ENCODE measurements at places on chromosomes 2 and 18.

DNA sequence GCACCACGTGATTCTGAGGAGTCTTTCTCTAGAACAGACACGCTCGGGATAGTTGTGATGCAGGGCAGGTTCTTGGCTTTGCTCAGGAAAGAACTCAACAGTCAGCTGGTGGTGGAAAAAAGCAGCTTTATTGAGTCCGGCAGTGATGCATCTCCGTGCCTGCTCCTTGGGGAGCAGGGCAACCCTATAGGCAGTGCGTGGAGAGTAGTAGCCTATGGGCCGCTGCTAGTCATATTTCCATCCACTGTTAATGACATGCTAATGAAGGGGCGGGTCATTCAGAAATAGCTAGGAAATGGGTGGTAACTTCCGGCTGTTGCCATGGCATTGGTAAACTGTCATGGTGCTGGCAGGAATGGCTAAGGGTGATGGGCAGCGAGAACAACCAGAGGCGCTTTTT is 11.6 kb upstream of the ACKR3 start:
- DNase-seq, result no peak

- no peak for DNase-seq
These were observed 333.2 kb upstream of the UBE2E3 start for GRCh38 chr2:180647221-180647620.

DNA sequence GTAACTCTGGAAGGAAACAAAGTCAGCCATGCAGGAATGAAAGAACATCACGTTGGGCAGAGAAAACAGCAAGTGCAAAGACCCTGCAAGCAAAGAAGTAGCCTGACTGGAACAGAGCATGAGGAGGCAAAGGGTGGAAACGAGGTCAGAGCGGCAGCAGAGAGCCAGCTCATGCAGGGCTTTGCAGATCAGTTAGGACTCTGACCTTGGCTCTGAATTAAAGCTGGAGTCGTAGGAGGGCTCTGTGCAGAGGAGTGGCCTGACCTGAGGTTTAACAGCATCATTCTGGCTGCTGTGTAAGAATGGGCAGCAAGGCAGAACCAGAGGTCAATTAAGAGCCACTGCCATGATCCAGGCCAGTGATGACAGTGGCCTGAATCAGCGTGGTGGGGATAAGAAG is 220.7 kb downstream of the PRKCE start:
- no peak for DNase-seq

GRCh38 chr2:6692056-6692455 is 173.7 kb downstream of the CMPK2 start:
- no peak for DNase-seq

GRCh38 chr2:191691898-191692297 is 14.0 kb downstream of the NABP1 start:
- no peak for DNase-seq

DNA sequence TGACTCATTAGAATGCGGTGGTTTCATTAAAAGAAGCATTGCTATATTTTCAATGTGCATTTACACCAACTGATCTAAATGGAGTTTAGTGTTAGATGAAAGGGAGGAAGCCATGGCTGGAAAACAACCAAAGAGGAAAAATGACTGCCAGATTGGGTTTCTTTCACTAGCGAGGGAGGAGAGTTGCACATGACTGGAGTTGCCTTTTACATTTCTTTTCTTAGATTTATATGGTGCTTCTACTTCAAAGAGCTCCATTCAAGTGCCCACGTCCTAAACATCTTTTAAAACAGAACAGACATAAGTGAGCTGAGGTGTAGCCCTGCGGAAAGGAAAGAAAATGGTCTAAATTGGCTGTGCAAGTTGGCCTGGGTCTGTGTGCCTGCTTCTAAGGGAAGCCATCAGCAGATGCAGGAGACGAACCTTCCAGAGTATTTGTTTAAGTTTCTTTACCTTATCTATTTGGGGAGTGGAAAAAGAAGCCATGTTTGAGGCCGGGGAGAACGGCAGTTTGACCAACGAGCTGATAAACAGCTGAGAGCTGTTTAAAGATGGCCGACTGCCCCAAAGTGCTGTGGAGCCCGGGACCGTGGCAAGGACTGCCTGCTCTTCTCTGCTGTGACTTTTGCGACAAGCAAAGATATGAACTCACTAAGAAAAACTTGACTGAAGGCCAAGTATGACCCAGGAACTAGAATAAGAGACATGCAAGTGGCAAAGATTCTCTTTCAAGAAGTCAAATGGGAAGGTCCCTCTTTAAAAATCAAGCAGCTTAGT is 327.0 kb downstream of the ZNF516 start:
- DNase-seq, result no peak

DNA sequence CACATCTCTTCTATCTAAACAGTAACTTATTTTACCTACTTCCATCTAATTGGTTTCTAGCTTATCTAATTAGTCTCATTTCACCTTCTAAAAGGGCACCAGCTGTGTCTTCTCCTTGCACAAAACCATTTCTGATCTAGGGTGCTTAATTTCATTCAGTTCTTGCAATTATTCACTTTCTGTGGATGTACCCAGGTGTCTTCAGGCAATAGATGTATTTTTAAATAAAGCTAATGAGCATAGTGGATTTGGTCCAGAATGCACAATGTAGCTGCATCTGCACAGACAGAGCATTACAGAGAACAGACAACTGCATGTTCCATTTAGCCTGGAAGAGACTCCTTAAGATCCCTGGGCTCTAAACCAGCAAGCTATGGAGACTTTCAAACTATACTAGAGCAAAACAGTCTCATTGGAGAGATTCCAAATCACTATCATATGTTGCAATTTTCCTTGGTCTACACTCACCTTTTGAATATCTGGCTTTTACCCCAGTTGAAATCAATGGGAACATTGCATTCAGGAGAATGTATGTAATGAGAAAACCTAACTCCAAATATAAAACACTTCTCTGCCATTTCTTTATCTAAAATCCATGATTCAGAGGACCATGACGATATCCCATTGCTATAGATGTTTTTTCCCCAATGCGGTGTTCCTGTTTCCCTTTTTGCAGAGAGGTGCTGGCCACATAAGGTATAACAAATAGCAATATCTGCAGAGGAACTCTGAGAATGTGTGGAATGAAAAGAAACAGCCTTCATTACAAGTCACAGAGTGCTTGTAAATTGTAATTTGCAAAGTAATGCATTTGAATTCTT is 3.5 kb upstream of the RFX8 start:
- DNase-seq, result no peak

- no peak for DNase-seq
These were observed 33.6 kb upstream of the ACAA2 start for GRCh38 chr18:49846718-49847470.

- DNase-seq, result no peak
These were observed 94.5 kb upstream of the TMEM178A start for GRCh38 chr2:39571111-39571731.

- no peak for DNase-seq
These were observed 338.4 kb upstream of the SLC39A10 start for GRCh38 chr2:195318440-195319111.

- DNase-seq, result no peak
These were observed 435 bp downstream of the IFT172 start for GRCh38 chr2:27489118-27489497.

- DNase-seq, result no peak
These were observed 33.2 kb downstream of the SLC38A11 start for GRCh38 chr2:164922134-164922533.

DNA sequence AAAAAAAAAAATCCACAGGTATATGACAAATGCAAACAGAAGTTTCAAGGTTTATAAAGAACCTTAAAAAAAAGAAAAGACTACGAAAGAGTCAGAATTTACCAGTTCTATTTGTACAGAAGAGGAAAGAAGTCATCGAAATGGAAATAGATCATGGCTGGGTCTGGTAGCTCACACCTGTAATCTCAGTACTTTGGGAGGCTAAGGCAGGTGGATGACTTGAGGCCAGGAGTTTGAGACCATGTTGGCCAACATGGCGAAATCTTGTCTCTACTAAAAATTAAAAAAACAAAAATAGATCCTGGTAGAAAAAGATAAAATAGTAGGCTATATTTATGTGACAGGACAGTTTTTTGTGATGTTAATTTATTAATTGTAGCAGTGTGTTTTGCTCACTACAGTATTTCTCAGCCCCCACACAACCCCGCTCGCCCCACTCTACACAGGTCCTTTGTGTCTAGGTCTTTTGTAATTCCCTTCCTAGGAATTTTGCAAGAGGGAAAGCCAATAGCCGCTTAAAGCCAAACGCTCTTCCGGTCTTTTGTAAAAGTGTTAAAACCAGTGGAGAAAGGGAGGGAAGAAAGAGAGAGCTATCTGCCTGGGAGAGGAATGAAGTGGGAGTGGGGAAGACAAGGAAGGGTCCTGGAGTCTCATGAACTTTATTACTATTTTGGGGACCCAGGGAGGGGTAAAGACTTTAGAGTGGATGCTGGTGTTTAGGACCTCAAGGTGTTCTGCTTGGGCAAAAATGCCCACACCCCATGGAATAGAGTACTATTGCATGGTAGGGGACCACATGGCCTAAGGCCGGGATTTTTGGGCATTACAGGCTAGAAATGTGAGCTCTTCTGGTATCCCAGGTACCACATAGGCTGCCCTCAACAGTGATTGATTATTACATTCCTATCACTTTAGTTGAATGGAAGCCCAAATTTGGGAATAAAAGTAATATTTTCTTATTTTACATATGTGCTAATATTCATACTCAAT is 59.4 kb upstream of the XPO1 start:
- no peak for DNase-seq

DNA sequence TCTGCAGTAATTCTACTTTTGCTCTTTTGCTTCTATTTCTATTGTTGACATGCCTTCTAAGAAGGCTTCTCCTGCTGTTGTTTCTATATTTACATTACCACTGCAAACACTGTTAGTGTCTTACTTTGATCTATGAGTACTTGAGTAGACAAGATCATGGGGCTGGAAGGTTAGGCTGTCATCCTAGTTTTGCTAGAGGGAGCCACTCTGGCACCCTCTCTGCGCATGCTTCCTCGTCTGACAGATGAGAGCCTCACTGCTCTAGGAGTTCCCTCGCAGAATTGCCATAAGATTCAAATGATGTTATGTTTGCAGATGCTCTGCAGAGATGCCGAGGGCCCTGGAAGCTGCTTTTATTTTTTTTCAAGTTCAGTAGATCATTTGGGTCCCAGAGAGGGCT is 185.6 kb downstream of the RNF144A start:
- DNase-seq, result no peak

DNA sequence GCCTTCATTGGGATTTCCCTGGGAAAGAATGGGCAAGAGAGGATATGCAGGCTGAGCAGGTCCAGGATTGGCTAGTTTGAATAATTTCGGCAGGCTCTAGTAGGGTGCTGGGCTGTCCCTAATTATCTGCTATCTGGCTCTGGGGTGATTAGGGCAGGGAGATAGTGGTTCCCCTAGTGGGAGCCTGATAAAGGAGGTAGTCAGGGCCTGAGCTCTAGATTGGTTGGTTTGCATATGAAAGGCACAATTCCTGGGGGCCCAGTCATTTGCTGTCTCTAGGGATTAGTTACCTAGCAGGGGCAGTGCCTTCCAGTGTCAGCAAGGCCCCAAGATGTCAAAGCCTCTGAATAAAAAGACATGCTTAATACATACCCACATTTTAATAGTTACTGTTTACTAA is 690.1 kb upstream of the KLHL29 start:
- no peak for DNase-seq

DNA sequence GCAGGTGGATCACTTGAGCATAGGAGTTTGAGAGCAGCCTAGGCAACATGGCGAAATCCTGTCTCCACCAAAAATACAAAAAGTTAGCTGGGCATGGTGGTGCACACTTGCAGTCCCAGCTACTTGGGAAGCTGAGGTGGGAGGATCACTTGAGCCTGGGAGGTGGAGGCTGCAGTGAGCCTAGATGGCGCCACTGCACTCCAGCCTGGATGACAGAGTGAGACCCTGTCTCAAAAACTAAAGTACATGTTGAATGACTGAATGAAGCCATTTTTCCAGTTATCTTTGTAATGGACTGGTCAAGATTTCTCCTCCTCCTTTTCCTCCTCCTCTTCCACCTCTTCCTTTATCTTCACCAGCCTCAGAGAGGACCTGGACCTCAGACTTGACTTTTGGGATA is 272.0 kb downstream of the SMAD2 start:
- no peak for DNase-seq

GRCh38 chr2:40658941-40659340 is 207.1 kb upstream of the SLC8A1 start:
- no peak for DNase-seq

GRCh38 chr2:160213511-160213910 is 13.4 kb upstream of the ITGB6 start:
- no peak for DNase-seq

GRCh38 chr2:45176390-45176789 is 167.1 kb upstream of the SIX2 start:
- no peak for DNase-seq

DNA sequence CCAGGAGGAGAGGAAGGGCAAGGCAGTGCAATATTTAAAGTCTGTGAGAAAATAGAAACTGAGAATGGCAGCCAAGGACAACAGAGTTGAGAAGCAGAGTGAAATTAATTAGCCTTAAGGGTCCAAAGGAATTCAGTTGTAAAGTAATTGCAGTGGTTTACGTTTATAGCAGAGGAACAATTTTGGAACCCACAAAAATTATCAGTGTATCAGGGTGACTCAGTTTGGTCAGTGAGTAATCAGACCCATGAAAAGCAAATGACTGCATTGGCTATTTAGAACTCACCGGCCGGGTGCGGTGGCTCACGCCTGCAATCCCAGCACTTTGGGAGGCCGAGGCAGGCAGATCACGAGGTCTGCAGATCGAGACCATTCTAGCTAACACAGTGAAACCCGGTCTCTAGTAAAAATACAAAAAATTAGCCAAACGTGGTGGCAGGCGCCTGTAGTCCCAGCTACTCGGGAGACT is 245.8 kb upstream of the SLC39A10 start:
- no peak for DNase-seq

- no peak for DNase-seq
These were observed 30.3 kb downstream of the MAIP1 start for GRCh38 chr2:199985625-199986207.

GRCh38 chr2:237919593-237919992 is 47.2 kb upstream of the UBE2F start:
- no peak for DNase-seq

DNA sequence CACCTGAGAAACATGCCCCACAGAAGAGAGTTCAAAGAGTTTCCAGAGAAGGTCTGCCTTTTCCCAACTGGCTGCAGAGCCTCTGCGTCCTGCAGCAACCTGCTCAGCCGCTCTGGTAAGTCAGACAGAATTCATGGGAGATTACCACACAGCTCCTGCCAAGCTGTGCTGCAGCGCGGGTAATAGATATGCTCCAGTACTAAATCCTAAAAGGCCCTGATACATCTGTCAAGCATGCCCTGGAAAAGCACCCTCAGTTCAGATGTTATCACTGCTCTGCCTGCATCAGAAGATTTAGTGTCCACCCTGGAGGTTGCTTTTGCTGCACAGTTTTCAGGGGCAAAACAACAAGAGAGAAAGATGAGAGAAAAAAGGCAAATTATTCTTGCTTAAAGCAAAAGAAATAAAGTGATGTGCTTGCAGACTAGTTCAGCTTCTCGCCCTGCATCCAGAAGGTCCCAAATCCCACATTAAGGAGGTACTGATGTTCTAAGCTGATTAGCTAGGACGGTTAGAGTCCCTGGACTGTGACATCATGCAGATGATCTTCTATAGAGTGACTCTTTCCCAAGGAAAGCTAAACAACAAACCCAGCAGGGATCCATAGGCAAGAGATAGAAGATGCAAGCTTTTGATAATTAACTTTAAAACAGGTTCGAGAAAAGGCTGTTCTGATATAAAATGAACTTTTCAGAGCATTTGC is 488.6 kb downstream of the BCL11A start:
- DNase-seq, result no peak
